ENCODE measurements at places on chromosomes 16 and 17. TPM values are rescaled to one million over a fixed set of nuclear protein-coding genes. Genes with fewer than 3 reads are reported as not detected.

- DNase-seq, result no peak
Measured at GRCh38 chr17:79152110-79152509, 77.5 kb downstream of the ENGASE start.

GRCh38 chr17:77693776-77694175 lies 264.7 kb upstream of the TNRC6C start:
- DNase-seq, result no peak

- DNase-seq, result no peak
Measured at GRCh38 chr16:2913603-2914002, 1.9 kb downstream of the FLYWCH1 start.

HEATR9 gene
- polyA plus RNA-seq, result 0.28 TPM
